ENCODE measurements at places on chromosomes 12 and 14. TPM values are rescaled to one million over a fixed set of nuclear protein-coding genes. Genes with fewer than 3 reads are reported as not detected.

DCTN2 gene
- total RNA-seq: 65.1 TPM

- H3K36me3 ChIP-seq: peaks cover 62% of the 10 kb centered on the region
These were observed 5.5 kb downstream of the NOPCHAP1 start for GRCh38 chr12:104991565-104992128.

C14orf93 gene
- 9.3 TPM for total RNA-seq

CCDC177 gene
- not detected for total RNA-seq

CPNE6 gene
- not detected for total RNA-seq

DNA sequence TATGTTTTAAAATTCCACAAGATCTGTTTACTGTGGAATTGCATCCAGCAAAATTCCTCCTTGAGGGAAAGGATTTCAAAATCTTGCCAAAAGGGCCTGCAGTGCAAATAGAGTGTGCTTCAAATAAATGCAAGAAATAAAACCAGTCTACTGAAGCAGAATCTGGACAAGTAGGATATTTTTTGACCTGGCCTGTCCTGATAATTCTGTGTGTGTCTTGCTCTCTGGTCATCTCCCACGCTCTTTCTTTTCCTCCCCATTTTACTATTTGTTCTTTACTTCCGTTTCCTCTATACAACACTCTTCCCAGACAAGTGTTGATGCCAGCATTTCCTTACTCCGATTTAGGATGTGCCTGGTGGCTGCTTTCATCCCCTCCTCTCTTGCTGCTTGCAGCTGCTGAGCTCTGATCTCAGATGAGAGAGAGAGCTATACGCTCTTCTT lies 115.9 kb downstream of the GPR135 start:
- no peak overlapping the region for H3K4me3 ChIP-seq
- no peaks in the 10 kb centered on the region for H3K27me3 ChIP-seq
- DNase-seq: no peak
- H3K4me1 ChIP-seq: no peaks in the 10 kb centered on the region

KRT72 gene
- total RNA-seq: 2.3 TPM

All from activated naive CD4-positive, alpha-beta T cell treated with anti-CD3 and anti-CD28 coated beads for 36 hours (primary cell).